ENCODE measurements at places on chromosomes 12 and 14. TPM values are rescaled to one million over a fixed set of nuclear protein-coding genes. Genes with fewer than 3 reads are reported as not detected.
A peak's percentile ranks its signal among the peaks of the same experiment; 100 is the strongest.

DNA sequence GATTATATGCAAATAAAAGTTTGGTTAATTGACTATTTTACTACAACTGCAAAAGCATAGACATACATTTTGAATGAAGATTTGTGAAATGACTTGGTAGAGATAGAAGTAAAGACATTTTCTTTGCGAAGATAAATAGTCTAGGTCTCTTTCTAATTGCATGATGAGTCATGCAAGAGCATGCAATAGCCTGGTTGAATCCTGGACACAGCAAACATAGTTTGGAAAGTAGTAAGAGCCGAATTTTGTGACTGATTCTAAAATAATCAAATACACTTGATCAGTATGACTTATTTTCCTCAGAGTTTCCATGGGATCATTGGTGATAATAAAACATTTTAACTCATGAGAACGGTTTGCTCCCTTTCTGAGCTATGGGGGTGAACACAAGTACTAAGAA lies 27.7 kb upstream of the CAND1 start:
- no peak for DNase-seq

GRCh38 chr12:1880153-1880845 lies 38.2 kb downstream of the CACNA2D4 start:
- DNase-seq = no peak

DNA sequence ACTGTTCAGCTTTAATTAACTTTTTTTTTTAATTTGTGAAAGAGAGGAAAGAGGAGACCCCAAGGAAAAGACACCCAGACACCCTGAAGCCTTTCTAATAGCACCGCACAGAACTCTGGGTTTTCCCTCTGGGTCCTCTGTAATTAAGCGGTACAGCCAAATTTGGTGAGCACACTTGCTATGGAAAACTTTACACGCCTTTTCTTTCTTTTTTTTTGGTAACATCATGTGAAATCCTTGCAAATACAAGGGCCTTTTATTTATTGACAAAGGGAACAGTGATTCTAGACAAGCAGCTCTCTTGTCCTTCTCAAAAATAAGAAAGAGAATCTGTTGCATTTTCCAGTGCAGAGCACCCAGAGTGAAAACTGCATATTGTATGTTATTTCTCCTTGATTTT lies 44.4 kb upstream of the CPM start:
- no peak for DNase-seq

DNA sequence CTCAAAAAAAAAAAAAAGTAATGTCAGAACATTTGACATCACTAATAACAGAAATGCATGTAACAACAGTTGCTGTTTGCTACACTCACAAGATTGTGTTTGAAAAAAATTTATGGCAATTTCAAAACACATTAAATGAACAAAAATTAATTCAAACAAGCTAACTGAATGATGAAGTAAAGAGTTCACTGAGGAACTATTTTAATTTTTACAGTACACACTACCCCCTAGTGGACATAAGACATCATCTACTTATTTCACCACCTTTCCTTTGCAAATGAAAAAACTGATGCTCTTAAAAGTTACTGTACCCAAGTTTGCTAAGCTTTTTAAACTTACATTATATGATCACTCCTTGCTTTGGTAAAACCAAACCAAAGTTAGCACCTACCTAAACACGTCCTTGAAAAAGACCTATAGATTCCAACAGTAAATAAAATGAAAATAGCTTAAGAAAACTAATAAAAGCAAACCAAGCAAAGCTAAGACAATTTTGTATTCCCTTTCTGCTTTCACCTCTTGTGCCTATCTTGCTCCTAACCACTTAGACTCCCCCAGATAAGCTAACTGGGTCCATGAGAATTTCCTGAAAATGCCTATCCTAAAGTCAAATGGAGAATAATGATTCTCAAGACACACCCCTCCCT lies 22.2 kb downstream of the UBE2N start:
- peak; percentile 57 for DNase-seq

GRCh38 chr12:1287446-1287975 lies 296.5 kb downstream of the ERC1 start:
- DNase-seq = no peak

DNA sequence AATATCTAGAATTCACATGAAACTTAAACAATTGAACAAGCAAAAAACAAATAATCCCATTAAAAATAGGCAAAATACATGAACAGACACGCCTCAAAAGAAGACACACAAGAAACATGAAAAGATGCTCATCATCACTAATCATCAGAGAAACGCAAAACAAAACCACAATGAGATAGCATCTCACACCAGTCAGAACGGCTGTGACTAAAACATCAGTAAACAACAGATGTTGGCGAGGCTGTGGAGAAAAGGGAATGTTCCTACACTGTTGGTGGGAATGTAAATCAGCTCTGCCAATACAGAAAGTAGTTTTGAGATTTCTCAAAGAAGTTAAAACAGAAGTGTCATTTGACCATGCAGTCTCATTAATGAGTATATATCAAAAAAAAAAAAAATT lies 121.3 kb downstream of the PTPRO start:
- DNase-seq = no peak

DNA sequence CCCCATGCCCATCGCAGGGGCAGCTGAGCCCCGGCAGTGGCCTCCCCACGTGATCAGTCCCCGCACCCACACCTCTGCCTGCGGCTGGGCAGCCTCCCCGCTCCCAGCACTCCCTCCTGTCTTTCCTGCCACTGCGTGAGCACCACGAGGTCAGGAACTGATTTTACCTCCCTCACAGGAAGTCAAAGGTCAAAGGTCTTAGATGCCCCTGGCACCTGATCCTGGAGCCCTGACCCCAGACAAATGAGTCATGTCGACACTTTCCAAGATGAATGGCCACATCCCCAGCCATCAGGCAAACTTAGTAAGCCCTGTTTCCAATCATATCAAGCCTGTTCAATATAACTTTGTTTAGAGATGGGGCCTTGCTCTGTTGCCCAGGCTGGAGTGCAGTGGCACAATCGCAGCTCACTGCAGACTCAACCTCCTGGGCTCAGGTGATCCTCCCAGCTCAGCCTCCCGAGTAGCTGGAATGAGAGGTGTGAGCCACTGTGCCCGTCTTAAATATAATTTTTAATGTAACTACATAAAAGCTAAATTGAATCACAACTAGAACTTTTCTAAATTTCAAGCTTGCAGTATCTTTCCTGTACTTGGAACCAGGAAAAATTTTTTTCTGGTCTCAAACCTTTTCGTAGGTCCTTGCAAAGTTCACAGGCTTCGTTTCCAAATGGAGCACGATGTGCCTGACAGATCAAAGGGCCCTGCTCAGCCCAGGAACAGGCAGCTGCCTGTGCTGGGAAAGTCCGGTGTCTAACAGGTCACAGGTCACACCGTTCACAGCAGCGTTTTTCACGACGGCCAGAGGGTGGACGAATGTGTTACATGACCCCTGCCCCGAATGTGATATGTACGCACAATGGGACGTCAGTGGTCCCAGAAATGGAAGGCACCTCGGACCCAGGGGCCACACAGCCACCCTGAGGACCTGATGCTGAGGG lies 1.9 kb downstream of the LRCOL1 start:
- DNase-seq = no peak

- DNase-seq = no peak
These were observed 77.1 kb downstream of the TTLL5 start for GRCh38 chr14:75738192-75738591.

DNA sequence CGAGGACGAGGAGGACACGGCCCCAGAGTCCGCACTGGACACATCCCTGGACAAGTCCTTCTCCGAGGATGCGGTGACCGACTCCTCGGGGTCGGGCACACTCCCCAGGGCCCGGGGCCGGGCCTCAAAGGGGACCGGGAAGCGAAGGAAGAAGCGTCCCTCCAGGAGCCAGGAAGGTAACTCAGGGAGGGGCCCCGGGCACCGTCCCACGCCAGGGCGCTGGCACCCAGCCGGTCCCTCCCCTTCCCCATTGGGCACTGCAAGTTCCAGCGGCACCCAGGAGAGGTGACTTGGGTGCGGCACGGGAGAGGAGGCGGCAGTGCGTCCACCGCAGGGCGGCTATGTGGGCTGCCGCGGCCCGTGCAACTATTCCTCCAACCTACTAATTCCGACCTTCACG lies 9.3 kb upstream of the ADSS1 start:
- no peak for DNase-seq

- no peak for DNase-seq
These were observed 197.0 kb downstream of the CCER1 start for GRCh38 chr12:90757957-90758356.

The AKAP6 gene
- 2.9 TPM for polyA plus RNA-seq

The PRH2 gene
- polyA plus RNA-seq = 0.50 TPM

The CACNA1C gene
- polyA plus RNA-seq = 11.4 TPM

The LMNTD1 gene
- polyA plus RNA-seq = not detected

The C12orf50 gene
- 0.57 TPM for polyA plus RNA-seq

All from left kidney (tissue), 8 donors.